Femur (tissue), 1 donor: ENCODE measurements at places on chromosomes 3 and 15.

- no peak for DNase-seq
Measured at GRCh38 chr15:96362011-96362754, 31.7 kb downstream of the NR2F2 start.

- no peak for DNase-seq
Measured at GRCh38 chr3:51176923-51177322, 208.2 kb upstream of the MANF start.

DNA sequence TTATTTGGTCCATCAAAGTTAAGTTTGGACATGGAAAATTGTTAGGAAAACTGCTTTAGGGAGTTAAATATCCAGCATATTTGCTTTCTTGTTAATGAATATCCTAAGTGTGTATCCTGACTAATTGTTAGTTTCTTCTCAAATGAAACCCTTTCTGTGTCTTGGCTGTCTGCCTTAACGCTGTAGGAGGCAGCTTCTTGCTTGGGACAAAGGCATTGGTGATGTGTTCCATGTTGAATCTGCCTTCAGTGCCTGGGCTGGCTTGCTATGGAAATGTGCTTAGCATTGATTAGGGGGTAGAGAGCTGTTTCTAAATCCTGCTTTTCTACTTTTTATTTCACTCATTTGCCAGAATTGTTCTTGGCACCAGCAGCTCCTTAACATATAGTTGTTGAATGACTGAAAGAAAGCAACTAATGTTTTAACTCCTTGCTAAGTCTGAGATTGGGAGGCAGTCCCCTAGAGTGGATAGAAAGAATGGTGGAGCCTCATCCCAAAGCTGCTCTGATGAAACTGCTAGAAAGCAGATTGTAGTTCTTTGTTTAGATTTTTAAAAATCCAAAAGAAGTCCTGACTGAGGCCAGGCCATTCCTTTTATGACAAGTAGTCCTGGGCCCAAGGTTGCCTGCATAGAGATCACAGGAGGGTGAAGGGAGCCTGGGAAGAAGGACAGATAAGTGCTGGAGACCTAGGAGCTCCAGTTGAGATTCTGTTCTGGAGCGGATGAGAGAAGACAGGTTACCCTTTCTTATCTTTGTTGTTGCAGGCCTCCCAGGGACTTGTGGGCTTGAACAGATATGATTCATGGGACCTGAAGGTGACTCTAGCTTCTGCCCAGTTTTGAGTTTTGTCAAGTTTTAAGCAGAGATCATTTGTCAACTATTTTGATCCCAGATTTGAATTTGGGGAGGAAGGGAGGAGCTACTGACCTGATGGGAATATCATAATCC lies 39.3 kb downstream of the OXNAD1 start:
- no peak for DNase-seq

- DNase-seq = no peak
Measured at GRCh38 chr15:44666210-44667038, 3.0 kb upstream of the SPG11 start.

GRCh38 chr3:147760941-147761340 lies 351.8 kb downstream of the ZIC1 start:
- DNase-seq = no peak

DNA sequence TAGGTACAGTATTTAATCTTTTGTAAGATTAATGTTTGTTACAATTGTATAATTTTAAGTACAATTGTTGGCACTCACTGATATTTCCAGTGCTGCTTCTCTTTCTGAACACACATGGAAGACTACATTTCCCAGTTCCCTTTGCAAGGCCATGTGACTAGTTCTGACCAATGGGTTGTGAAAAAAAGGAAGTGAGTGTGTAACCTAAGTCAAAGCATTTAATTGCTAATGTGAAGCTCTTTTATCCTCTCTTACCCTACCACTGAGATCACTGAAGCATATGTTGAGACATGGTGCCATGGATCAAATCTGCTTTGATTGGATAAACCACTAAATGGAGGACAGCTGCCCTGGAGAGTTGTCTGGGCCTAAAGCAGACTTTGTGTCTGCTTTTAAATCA lies 83.9 kb upstream of the PLXND1 start:
- peak; percentile 22 for DNase-seq

DNA sequence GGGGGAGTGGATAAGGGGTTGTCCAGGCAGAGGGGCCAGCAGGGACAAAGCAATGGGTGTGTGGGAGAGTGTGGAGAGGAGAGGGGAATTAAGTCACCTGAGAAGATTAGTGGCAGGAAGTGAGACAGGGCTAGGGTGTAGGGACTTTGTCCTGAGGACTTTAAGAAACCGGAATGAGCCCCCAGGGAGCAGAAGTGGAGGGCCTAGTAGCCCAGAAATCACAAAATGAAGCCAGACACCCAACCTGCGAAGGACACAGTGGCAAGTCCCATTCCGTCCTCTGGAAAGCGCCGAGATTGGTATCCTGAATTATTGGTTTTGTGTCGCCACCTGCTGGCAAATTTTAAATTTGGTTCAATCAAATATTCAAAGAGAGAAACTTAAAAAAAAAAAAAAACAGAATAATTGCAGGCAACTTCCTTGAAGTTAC lies 78.0 kb upstream of the SLC25A36 start:
- DNase-seq = peak; percentile 56

- DNase-seq = no peak
Measured at GRCh38 chr3:36707623-36708409, 56.5 kb downstream of the DCLK3 start.

- DNase-seq = no peak
Measured at GRCh38 chr15:70212963-70213315, 115.2 kb upstream of the TLE3 start.

- DNase-seq = no peak
Measured at GRCh38 chr3:10432156-10432845, 73.1 kb downstream of the ATP2B2 start.

DNA sequence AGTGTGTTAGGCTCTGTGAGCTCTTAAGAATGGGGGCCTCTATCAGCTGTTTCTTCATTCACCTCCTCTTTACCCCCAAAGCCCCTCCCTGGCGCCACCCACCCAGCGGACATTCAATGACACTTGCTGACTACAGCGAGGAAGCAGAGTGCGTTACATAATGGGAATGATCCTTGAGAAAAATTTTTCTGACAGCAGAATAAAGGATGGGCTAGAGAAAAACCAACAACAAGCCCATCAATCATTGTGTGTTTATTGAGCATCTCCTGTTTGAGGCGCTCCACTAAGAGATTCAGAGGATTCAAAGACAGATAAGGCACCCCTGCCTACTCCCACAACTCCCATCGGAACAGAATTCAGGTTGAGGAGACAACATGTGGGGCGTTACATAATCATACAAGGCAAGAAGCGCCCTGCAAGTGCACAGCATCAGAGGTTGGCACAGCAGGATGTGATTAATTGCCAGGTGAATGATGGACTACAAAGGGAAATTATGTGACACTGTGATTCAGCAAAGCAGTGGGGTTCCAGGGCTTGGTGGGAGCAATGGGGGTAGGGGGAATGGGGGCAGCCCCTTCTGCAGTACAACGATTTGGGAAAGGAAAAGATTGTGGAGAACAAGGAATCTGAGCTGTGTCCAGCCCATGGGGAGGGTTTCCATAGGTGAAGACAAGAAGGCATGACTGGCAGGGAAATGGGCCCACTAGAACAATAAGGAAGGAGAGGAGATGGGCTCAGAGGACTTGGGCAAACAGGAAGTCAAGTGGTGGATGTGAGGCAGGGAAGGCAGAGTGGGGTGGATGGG lies 141.3 kb upstream of the ATP2B2 start:
- no peak for DNase-seq

GRCh38 chr15:64687172-64687571 lies 88.2 kb downstream of the RBPMS2 start:
- no peak for DNase-seq

DNA sequence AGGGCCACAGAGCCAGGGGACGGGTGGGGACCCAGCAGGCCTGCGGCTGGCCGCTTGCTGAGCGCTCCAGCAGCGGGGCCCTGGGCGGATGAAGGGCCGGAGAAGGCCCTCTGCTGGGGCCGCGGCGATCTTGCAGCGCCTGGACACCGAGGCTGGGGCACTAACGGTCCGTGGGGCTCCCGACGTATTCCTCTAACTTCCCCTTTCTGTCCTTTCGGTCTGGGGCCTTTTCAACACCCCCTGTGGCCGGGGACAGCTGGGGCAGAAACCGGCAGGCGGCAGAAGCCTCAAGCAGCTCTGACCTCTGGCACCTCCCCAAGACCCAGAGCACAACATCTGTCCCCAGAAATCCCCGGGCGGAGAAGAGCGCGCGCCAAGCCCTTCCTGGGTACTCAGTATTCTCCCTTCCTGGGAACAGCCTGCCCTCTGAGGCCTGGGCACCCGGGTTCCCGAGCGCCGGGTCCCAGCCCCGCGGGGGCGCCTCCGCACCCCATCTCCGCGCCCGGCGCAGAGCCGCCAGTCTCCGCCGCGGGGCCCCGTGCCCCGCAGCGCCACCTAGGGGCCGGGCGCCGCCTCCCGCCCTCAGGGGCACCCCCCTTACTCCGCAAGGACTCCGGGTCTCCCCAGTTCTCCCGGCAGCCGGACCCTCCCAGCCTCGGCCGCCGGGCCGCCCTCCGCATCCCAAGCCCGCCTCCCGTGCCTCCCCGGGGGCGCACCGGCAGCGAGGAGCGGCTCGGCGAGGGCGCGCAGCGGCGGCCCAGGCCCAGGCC lies 582 bp upstream of the SLCO3A1 start:
- DNase-seq = peak; percentile 79

DNA sequence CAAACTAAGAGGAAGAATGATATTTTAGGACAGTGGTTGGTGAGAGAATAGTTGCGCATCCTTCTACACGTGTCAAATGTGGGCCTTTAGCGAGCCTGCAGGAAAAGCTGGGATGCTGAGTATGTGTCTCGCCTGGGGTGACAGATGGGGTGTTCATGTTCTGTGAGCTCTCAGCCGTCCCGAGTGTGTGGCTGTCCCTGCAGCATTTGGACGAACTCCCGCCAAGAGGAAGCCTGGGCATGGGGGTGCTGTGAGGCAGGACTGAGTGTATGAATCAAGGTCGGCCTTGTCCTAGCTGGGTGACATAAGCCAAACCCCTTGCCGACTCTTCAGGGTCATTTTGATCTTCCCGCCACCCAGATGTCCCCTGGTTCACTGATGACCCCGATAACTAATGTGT lies 94.8 kb downstream of the CACNA1D start:
- DNase-seq = no peak

DNA sequence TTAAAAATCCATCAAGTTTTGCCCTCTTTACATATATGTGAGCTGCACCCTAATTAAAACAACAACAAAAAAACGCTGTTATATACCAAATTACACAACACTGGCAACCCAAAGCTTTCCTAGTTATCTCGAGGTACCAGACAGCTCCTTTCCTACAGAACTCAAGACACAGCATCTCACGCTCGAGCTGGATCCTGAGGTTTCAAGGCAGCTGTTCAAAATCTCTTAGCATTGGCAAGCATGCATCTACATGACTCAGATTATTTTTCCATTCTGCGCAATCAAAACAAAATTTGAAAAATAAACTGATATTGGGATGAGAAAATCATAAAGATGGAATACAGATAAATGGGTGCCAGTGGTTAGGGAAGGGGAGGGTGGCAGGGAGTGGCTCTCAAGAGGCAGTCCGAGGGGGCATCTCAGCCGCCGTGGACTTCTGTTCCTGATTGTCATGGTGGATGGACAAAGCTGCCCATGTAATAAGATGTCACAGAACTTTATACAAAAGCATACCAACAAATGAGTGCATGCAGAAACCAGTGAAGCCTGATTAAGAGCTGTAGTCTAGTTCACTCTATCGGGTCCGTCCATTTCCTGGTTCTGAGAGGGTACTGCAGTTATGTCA lies 91.5 kb downstream of the ADAMTS17 start:
- DNase-seq = peak; percentile 29

GRCh38 chr15:51736069-51736468 lies 1.4 kb downstream of the LYSMD2 start:
- no peak for DNase-seq

GRCh38 chr3:31503456-31503855 lies 29.3 kb upstream of the STT3B start:
- DNase-seq = no peak

DNA sequence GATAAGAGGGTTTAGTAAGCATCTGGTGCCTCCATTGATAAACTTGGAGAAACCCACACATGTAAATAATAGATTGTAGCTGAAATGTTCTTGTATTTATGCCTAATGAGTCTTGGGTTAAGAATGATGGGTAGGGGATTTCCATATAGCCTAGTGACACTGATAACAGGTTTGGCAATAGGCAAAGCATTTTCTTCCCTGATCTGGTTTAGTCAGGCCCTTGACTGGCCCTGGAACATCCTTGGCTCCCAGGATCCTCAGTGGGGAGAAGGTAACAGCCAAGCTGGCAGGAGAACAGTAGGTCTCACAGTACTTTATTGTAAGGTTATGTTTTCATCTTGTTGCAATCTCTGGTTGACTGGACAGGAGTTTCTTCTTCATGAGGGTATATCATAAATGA lies 228.4 kb downstream of the DIPK2A start:
- DNase-seq = no peak

- no peak for DNase-seq
Measured at GRCh38 chr15:36186376-36186775, 393.1 kb upstream of the CDIN1 start.

- peak; percentile 5 for DNase-seq
Measured at GRCh38 chr3:127442506-127442905, 148.0 kb downstream of the TPRA1 start.

DNA sequence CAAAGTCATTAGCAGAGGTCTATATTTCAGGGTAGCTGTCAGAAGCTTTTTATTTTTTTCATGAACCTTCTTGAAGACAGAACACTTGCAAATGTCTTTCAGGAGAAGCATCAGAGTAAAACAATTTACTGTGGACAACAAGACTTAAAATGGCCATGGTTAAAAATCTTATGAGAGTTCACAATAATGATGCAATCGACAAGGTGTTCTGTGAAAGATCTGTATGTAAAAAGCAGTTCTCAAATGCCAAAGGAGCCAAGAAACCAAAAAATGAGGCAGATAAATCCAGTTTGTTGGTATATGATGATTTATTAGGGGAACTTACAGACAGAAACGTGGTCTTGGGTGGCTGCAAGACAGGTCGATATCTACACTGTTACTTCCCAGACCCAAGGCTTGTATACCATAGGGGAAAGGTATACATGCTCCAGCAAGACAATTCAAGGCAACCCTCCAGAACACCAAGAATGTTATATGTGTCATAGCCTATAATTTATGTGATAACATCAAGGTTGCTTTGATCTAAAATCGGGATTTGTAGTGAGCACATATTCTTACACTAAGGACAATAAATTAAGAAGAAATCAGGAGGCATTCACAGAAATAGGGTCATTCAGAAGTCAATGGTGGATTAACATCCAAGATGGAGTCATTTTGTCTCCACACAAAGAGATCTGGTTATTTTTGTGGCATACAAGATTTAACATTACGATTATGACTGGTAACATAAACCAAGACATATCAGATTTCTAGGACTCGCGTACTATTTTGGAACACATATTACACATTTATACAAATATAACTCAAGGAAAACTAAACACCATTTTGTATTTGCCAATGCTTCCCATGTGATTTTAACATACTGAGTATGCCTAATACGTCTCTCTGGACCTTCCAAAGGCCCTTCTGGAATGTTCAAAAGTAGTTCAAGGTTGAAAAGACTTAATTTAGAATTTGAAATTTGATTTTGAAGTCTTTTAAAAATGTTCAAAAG lies 316.4 kb downstream of the THSD4 start:
- no peak for DNase-seq

DNA sequence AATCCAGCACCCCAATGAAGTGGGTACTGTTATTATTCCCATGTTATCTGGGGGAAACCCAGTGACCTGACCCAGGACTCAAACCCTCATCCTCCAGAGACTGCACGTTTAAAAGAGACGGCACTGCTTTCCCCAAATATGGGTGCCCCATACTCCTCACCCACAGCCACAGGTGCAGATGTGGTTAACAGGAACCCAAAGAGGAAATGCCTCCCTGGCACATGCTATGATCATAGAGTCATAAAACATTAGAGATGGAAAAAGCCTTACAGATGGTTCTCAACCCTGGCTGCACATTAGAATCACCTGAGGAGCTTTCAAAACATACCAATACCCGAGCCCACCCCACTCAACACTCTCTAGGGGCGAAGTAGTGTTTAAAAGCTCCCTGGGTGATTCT lies 111.5 kb downstream of the SEMA5B start:
- DNase-seq = no peak
